ENCODE measurements at places on chromosomes 5 and 9. TPM values are rescaled to one million over a fixed set of nuclear protein-coding genes. Genes with fewer than 3 reads are reported as not detected.

The FAM221B gene
- not detected for polyA plus RNA-seq

The TMEM250 gene
- polyA plus RNA-seq, result 25.7 TPM

The NEUROG1 gene
- polyA plus RNA-seq, result 0.02 TPM

The SLCO6A1 gene
- polyA plus RNA-seq, result 0.39 TPM

The PDE6A gene
- 1.5 TPM for polyA plus RNA-seq

The HTR4 gene
- 0.02 TPM for polyA plus RNA-seq

The DIPK1B gene
- polyA plus RNA-seq, result 1.6 TPM

The FBXL17 gene
- polyA plus RNA-seq, result 3.0 TPM

The LCP2 gene
- polyA plus RNA-seq, result 2.6 TPM

The NUTM2F gene
- polyA plus RNA-seq, result not detected

The NMUR2 gene
- polyA plus RNA-seq, result 0.06 TPM

The SPATA6L gene
- polyA plus RNA-seq, result 2.8 TPM

The SPATA31D4 gene
- not detected for polyA plus RNA-seq

The SWI5 gene
- polyA plus RNA-seq, result 32.7 TPM

The FOXI1 gene
- not detected for polyA plus RNA-seq

The PCDHGA7 gene
- polyA plus RNA-seq, result 0.53 TPM

The GPR150 gene
- not detected for polyA plus RNA-seq

The PAM gene
- 23.8 TPM for polyA plus RNA-seq

The KIF4B gene
- polyA plus RNA-seq, result not detected

The STK10 gene
- polyA plus RNA-seq, result 3.9 TPM

The SPINK4 gene
- not detected for polyA plus RNA-seq

The UIMC1 gene
- polyA plus RNA-seq, result 16.3 TPM

The SLC22A4 gene
- polyA plus RNA-seq, result 0.16 TPM

The OLFM1 gene
- 2.3 TPM for polyA plus RNA-seq

The NR5A1 gene
- polyA plus RNA-seq, result not detected

The TPPP gene
- 1.7 TPM for polyA plus RNA-seq

The PHF24 gene
- polyA plus RNA-seq, result 0.04 TPM
